Activated CD8-positive, alpha-beta T cell treated with anti-CD3 and anti-CD28 coated beads, Interleukin-2, amount 10 ng/mL, durations not matched to agents 7 days and 5 days (primary cell): ENCODE measurements at places on chromosomes 1 and 21. TPM values are rescaled to one million over a fixed set of nuclear protein-coding genes. Genes with fewer than 3 reads are reported as not detected.

NBPF6 gene
- not detected for total RNA-seq

CYP2J2 gene
- total RNA-seq = 3.1 TPM

PADI4 gene
- 1.0 TPM for total RNA-seq

UBL4B gene
- total RNA-seq = not detected

TNFRSF8 gene
- 0.97 TPM for total RNA-seq

FAM76A gene
- 17.5 TPM for total RNA-seq

C1orf87 gene
- not detected for total RNA-seq

F3 gene
- not detected for total RNA-seq

EXO1 gene
- 50.0 TPM for total RNA-seq

SF3B4 gene
- total RNA-seq = 102 TPM

XPR1 gene
- total RNA-seq = 20.9 TPM

DISP3 gene
- 0.55 TPM for total RNA-seq

TRIM67 gene
- not detected for total RNA-seq

TMEM51 gene
- total RNA-seq = 0.18 TPM

ELF3 gene
- 0.42 TPM for total RNA-seq

RAB3B gene
- total RNA-seq = 0.08 TPM

DMRTA2 gene
- not detected for total RNA-seq

KRTAP19-3 gene
- total RNA-seq = not detected

CFAP45 gene
- total RNA-seq = 0.34 TPM

C1orf56 gene
- 1.3 TPM for total RNA-seq

WASF2 gene
- total RNA-seq = 127 TPM

MFAP2 gene
- not detected for total RNA-seq

LCE1E gene
- not detected for total RNA-seq

S100A16 gene
- not detected for total RNA-seq

YARS1 gene
- total RNA-seq = 175 TPM

LCE1F gene
- total RNA-seq = not detected

BROX gene
- 38.1 TPM for total RNA-seq

PLD5 gene
- total RNA-seq = not detected

FAM163A gene
- not detected for total RNA-seq

WDR64 gene
- total RNA-seq = 0.21 TPM

AGO1 gene
- total RNA-seq = 21.3 TPM

ARHGEF10L gene
- not detected for total RNA-seq

SLC9C2 gene
- total RNA-seq = not detected

DYNLT4 gene
- 1.8 TPM for total RNA-seq
